ENCODE measurements at places on chromosomes 1 and 21. TPM values are rescaled to one million over a fixed set of nuclear protein-coding genes. Genes with fewer than 3 reads are reported as not detected.

DNA sequence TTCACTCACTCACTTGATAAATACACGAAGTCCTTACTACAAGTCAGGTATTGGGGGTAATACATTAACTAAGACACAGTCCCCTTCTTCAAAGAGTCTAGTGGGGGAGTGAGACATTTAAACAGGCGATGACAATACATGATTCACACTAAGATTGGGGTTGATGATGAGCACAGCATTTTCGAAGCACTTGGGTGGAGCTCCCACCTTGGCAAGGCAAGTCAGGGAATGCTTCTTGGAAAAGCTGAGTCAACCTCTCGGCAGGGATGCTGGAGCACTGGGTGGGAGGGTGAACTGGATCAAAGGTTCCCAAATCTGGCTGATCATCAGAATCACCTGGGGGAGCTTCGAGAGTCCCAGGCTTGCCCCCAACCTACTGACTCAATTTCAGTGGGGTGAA lies 57.9 kb upstream of the ENAH start:
- no peak for DNase-seq

DNA sequence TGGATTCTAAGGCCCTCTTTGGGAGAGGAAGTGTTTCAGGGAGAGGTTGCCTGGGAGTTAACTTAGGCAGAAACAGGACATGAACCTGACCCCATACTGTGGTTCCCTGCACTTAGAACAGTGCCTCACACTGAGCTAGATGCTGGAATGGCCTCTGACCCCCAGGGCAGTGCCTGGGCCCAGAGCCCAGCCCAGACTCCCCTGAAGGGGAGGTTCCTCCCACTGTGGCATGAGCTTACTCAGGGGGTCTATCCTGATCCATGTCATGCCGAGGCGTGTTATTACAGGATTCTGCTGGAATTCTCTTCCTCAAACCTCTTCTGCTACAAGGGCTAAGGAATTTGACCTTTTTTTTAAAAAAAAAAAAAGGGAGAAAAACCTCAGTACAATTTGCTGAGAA lies 72.2 kb downstream of the MRPL37 start:
- DNase-seq = no peak

The CHODL gene
- not detected for total RNA-seq

GRCh38 chr1:81780705-81781454 lies 19.9 kb upstream of the ADGRL2 start:
- DNase-seq = no peak

- DNase-seq = no peak
Observed at GRCh38 chr1:162235241-162235800, 141.3 kb downstream of the SPATA46 start.

- peak; percentile 12 for DNase-seq
Observed at GRCh38 chr1:196890668-196891067, 2.8 kb downstream of the CFHR4 start.

- no peak for DNase-seq
Observed at GRCh38 chr1:78286686-78287085, 204.1 kb upstream of the PTGFR start.

The HORMAD1 gene
- total RNA-seq = not detected

- DNase-seq = peak; percentile 30
Observed at GRCh38 chr1:163361123-163361934, 39.6 kb downstream of the NUF2 start.

- DNase-seq = peak; percentile 31
Observed at GRCh38 chr1:41454406-41454805, 30.1 kb downstream of the EDN2 start.

- no peak for DNase-seq
Observed at GRCh38 chr21:16086936-16087335, 357.2 kb downstream of the USP25 start.

The TDRD5 gene
- not detected for total RNA-seq

DNA sequence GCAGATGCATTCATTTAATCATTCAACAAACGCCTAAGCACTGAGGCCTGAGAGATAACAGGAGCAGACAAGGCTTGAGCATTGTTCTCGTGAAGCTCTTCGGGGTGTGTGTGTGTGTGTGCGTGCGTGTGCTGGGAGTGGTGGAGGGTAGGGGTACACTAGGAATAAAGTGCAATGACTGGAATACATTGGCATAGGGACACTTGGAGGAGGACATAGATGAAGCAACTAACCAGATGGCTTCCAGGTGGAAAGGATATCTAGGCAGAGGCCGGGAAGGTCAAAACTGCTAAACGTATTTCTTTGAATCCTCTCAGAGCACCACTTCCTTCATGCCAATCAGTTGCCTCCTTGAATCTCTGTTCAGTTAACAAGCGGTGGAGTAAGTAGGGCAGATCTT lies 92.6 kb downstream of the TPR start:
- no peak for DNase-seq

- no peak for DNase-seq
Observed at GRCh38 chr1:101308935-101309333, 72.1 kb downstream of the S1PR1 start.

GRCh38 chr21:42538479-42539275 lies 25.0 kb downstream of the SLC37A1 start:
- no peak for DNase-seq

GRCh38 chr1:57277681-57278080 lies 146.2 kb downstream of the DAB1 start:
- no peak for DNase-seq

GRCh38 chr1:17466359-17466758 lies 26.9 kb upstream of the RCC2 start:
- DNase-seq = no peak

GRCh38 chr1:89974256-89974655 lies 20.7 kb upstream of the ZNF326 start:
- DNase-seq = no peak

The MARK1 gene
- total RNA-seq = not detected

The CAPN8 gene
- 71.9 TPM for total RNA-seq

The PEAR1 gene
- total RNA-seq = 1.4 TPM

- DNase-seq = no peak
Observed at GRCh38 chr21:45378258-45378966, 26.6 kb upstream of the COL18A1 start.

GRCh38 chr1:154429118-154429517 lies 24.0 kb downstream of the IL6R start:
- DNase-seq = no peak

DNA sequence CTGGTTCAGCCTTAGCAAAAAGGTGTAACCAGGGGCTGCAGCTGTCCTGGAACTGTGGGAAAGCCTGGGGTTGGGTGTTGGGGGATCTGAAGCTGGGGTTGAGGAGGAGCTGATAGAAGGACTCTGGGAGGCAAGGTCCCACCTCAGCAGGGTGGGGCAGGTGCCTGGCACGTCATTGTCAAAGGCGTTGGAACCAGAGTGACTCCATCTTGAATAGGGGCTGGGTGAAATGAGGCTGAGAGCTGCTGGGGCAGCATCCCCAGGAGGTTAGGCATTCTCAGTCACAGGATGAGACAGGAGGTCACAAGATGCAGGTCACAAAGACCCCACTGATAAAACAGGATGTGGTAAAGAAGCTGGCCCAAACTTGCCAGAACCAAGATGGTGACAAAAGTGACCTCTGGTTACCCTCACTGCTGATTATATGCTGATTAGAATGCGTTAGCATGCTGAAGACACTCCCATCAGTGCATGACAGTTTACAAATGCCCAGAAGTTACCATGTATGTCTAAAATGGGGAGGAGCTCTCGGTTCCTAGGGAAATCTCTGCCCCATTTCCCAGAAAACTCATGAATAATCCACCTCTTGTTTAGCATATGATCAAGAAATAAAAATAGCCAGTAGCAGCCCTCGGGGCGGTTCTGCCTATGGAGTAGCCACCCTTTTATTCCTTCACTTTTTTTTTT lies 85.4 kb downstream of the IER5 start:
- DNase-seq = no peak

GRCh38 chr1:21909787-21910503 lies 27.2 kb downstream of the HSPG2 start:
- peak; percentile 86 for DNase-seq

The LCE1A gene
- not detected for total RNA-seq

GRCh38 chr1:63829349-63830327 lies 55.8 kb downstream of the ROR1 start:
- DNase-seq = no peak

The SAMD13 gene
- 0.43 TPM for total RNA-seq

DNA sequence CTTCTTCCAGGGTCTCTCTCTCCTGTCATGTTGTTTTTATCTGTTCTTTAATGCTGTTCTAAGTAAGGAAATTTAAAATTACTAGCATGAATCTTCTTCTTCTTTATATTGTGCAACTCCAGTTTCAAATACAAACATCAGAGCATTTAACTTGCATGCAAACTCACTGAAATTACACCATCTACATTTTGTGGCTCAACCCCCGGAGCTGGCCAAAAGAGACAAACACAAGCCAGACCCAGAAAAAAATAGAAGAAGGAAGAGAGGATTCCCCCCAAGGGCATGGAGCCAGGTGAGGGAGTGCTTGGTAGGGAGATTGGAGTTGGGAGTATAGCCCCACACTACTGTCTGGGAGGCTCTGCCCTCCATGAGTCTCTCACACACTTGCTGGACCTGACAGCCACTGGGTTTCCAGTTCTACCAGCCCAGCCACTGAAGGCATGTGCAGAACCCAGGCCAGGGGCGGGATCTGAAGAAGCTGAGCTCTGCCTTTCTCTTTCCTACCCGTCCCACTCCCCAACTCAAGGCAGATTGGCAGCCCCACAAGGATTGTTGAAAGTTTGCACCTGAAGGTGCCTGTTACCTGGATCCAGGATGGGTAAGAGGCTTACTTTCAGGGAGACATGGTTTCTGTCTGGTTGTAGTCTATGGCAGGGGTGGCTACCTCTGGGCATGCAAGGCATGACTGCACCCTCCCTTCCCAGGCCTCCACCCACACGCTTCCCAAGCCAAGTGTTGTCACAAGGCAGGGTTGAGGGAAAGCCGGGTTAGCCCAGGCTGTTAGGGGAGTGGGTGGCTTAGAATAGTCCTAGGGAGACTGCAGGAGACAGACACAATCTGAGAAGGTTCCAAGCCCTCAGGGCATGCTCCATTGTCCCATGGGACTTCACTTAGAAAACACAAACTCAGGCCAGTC lies 297.2 kb downstream of the TGFB2 start:
- DNase-seq = no peak

DNA sequence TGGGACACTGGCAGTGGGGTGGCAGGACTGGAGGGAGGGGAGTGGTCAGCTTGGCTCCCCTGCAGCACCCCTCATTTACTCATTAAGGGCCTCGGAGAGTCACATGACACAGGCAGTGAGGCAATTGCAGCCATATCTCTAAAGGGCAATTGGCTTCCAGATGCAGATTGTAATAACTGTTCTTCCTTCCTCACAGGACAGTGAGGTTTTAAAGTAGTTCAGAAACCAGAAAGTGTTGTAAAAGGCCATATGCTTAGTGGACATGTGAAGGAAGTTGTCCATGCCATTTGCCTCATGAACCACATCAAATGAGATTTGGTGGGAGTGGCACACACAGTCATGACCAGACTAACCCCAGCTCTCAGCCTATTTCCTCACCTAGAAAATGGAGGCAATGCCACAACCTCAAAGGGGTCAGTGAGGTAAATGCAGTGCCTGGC lies 11.1 kb downstream of the MTX1 start:
- DNase-seq = no peak

DNA sequence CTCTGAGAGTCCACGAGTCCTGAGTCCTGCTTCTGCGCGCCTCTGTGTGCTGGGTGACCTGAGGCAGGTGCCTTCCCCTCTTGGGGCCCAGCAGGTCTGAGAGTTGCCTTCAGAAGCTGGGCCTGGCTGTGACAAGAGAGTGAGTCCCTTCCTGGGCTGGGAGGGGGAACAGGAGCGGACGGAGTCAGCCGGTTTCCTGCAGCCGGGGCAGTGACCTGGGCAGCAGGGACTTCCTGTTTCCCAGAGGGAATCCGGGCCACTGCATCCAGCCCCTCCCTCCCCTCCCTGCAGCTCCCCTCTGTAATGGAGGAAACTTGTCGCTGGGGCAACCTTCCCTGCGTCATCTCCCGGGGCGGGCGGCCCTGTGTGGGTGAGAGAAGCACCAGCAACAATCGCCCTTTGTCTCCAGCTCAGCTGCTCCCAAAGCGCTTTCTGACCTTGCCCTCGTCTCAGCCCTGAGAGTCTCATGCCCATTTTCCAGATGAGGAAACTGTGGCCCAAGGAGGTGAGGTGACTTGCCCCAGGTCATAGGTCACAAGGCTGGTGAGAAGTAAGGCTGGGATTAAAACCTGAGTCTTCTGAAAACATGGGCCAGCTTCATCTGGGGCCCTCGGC lies 61.1 kb downstream of the SDC3 start:
- DNase-seq = peak; percentile 87
